ENCODE measurements at places on chromosomes 16 and 17. TPM values are rescaled to one million over a fixed set of nuclear protein-coding genes. Genes with fewer than 3 reads are reported as not detected.

The SPECC1 gene
- total RNA-seq = 10.4 TPM

The ALOX12B gene
- total RNA-seq = 3.3 TPM

DNA sequence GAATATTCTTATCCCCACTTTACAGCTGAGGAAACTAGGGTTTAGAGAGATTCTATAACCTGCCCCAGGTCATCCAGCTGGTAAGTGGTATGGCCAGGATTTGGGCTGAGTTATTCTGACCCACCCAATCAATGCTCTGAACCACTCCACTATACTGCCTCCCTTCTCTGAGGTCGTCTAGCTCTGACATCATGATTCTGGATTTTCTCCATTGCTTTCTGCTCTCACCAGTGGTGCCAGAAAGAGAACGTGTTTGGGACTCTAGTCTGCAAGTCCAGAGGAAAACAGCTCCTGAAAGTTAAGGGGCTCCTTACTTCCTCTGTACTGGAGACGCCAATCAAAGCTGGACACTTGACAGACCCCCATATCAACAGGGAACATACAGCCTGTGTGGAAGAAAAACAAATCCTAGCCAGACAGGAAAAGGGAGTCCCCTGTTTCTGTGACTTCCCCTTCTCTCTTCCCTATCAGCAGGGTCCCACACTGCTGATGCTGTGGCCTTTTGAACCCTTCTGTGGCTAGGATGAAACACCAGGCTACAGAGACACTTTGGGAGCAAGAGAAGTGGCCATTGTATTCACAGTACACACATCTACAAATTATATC lies 6.0 kb upstream of the EZH1 start:
- DNase-seq = no peak

- no peak for DNase-seq
Measured at GRCh38 chr17:7063518-7064094, 16.4 kb downstream of the CLEC10A start.

- no peak for DNase-seq
Measured at GRCh38 chr16:67396159-67397035, 3.1 kb upstream of the TPPP3 start.

DNA sequence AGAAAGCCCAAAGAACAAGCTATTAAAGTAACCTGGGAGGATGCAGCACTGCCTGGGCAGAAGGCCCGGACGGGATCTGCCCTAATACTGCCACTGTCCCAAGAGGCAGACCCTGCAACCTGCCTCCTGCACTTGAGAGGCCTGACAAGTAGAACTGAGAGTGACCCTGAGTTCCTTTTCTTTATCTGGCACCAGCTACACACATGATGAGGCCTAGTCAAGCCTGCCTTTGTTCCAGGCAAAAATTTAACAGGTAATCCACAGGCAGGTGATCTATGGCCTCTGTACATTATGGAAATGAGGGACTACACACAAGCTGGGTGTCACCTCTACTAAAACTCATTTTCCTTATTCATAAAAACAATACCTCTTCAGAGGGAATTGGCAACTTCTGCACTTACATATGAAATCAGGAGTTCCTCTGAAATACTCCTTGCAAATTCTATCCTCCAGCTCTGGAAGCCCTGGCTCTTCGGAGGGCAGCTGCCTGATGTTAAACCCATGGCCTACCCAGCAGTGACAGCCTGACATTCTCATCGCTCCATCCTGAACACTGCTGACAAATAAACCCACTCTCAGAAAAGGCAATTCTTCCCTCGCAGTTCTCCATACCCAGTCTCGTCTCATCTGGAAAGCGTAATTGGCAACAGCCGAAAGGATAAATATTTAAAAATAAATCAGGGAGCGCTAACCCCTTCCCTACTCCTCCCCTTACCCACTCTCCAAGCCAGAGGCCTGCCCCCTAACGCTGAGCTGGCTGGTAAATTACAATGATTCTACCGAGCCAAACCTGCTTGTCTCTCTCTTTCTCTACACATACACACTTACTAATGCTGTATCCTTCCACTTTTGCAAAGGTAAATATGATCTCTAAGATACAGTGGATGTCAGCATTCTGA lies 2.5 kb upstream of the ZFHX3 start:
- DNase-seq = no peak

The CUEDC1 gene
- total RNA-seq = 0.14 TPM

GRCh38 chr16:65355706-65356105 lies 233.8 kb upstream of the CDH11 start:
- DNase-seq = no peak

GRCh38 chr16:6363896-6364607 lies 968.6 kb upstream of the RBFOX1 start:
- DNase-seq = no peak

The TNK1 gene
- total RNA-seq = 4.8 TPM

DNA sequence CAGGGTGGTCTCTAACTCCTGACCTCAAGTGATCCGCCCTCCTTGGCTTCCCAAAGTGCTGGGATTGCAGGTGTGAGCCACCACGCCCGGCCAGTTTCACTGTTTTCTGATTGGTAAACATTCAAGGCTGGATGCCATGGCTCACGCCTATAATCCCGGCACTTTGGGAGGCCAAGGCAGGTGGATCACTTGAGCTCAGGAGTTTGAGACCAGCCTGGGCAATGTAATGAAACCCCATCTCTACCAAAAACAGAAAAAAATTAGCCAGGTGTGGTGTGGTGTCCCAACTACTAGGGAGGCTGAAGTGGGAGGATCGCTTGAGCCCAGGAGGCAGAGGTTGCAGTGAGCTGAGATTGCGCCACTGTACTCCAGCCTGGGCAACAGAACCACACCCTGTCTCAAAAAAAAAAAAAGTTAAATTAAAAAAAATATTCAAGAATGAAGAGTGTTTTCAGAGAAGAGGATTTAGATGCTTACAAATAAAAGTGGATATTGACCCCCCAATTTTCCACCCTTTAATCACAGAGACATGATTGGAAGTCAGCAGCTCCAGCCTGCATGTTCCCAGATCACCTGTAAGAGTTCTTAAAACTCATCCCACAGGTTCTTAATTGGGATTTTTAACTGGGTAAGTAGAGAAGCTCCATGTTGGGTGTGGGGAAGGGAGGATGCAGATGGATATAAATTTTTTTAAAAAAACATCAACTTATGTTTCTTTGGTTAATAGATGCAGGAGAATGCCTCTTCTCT lies 23.8 kb downstream of the HLF start:
- DNase-seq = no peak

Data from activated CD4-positive, alpha-beta T cell treated with anti-CD3 and anti-CD28 coated beads for 36 hours (primary cell).